ENCODE measurements at places on chromosomes 3 and 15.
A peak's percentile ranks its signal among the peaks of the same experiment; 100 is the strongest.

- no peak for DNase-seq
These were observed 123.6 kb upstream of the SMAD3 start for GRCh38 chr15:66941791-66942190.

DNA sequence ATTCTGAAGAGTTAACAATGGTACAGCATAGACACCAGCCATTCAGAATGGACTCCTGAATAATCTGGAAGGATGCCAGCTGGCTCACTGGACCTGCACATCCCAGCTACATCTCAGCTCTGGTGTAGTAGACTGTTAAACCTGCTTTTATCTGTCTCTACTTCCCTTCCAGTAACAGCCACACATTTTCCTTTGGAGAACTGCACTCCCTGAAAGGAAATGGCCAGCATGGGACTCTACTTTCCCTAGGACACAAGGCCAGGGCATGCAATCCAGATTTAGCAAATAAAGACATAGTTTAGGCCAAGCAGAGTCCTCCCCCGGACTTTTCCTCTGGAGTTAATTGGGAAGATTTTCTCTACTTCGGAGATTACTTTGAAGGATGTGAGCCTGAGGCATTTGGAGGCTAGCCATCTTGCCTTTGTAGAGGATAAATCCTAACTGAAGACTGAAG, 82.7 kb upstream of the TCF12 start:
- no peak for DNase-seq

- peak; percentile 6 for DNase-seq
These were observed at the start of gene JAGN1 for GRCh38 chr3:9890249-9891071. TSS of gene JAGN1 (plus strand) at chr3:9890610. CDS start at chr3:9890723, 113 bp downstream.

DNA sequence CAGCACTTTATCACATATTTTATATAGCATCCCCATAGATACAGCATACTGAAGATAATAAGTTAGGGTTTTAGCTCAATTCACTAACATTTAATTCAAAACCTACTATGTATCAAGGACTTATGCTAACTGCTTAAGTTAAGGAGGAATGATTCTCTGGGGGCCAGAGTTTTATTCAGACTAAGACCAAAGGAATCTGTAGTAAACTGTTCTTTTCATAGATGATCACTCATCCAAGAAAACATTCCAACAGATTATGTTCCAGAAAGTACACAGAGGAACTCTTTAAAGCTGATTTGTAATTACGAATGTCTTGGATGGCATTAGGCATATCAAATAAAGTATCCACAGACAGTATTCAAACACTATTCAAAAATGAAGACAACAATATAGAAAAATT, 226.4 kb downstream of the SCAPER start:
- DNase-seq = no peak

DNA sequence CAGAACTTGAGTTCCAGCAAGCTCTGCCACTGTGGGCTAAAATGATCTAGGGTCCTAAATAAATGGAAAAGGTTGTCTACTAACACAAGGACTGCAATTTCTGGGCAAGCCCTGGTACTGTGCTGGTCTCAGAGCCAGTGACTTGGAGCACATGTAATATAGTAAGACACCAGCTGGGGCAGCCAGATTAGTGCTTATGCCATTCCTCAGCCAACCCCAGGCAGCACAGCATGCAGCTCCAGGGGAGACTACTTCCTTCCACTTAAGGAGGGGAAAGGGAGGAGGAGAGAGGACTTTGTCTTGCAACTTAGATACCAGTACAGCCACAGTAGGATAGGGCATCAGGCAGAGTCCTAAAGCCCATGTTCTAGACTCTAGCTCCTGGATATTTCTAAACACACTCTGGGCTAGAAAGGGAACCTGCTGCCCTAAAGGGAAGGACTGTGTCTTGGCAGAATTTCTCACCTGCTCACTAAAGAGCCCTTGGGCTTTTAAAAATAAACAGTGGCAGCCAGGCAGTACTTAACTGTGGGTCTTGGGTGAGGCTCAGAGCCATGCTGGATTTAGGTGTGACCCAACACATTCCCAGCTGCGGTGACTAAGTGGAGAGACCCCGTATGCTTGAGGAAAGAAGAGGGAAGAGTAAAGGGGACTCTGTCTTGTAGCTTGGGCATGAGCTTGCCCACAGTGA, 223.7 kb upstream of the BCHE start:
- no peak for DNase-seq

- DNase-seq = no peak
These were observed 162.3 kb upstream of the C2CD4B start for GRCh38 chr15:62327406-62327805.

DNA sequence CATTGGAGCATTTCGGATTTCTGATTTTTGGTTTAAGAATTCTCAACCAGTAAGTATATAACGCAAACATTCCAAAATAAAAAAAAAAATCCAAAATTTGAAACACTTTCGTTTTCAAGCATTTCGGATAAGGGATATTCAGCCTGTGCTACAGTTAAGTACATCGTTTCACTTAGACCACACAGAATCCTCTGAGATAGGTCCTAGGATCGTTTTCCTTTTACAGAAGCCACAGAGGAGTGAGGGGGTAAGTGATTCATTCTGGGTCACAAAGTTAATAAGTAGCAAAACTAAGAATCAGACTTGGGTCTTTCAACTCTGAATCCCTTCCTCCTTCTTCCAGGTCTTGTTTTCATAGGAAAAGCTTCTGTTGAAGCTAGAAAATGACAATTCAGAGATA, 249.3 kb downstream of the BBX start:
- no peak for DNase-seq

GRCh38 chr15:96312641-96313335, 17.7 kb upstream of the NR2F2 start:
- DNase-seq = no peak

- DNase-seq = no peak
These were observed 40.1 kb upstream of the TM4SF19 start for GRCh38 chr3:196378146-196378841.

GRCh38 chr15:100873029-100873677, 6.5 kb upstream of the ALDH1A3 start:
- peak; percentile 51 for DNase-seq

DNA sequence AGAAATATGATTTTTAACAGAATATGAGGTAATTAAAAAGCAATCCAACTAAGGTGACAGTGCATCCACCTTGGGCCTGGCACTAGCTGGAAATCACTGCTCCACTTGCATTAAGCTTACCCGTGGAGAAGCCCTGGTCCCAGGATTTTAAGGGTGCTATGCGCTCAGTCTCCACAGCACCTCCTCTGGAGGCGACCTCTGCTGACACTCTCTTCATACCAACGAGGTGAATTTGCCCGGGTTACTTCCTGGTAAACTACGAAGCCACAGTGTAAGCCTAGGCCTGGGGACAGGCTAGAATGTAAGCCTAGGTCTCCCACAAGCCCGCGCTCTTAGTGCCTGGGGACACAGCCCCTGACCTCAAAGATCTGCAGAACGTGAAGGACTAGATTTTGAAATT, 793 bp downstream of the APOD start:
- no peak for DNase-seq

GRCh38 chr15:64854526-64854925, 12.8 kb downstream of the PLEKHO2 start:
- no peak for DNase-seq

GRCh38 chr3:106251160-106251892, 382.5 kb upstream of the CBLB start:
- no peak for DNase-seq

- no peak for DNase-seq
These were observed 671.2 kb downstream of the SI start for GRCh38 chr3:164407111-164407510.

GRCh38 chr3:88744896-88745295, 362.5 kb upstream of the EPHA3 start:
- DNase-seq = no peak

GRCh38 chr3:99686955-99687612, 48.7 kb downstream of the COL8A1 start:
- DNase-seq = no peak

- no peak for DNase-seq
These were observed 58.1 kb downstream of the XXYLT1 start for GRCh38 chr3:195212749-195213375.

GRCh38 chr15:88487178-88487795, 19.8 kb downstream of the MRPS11 start:
- no peak for DNase-seq

DNA sequence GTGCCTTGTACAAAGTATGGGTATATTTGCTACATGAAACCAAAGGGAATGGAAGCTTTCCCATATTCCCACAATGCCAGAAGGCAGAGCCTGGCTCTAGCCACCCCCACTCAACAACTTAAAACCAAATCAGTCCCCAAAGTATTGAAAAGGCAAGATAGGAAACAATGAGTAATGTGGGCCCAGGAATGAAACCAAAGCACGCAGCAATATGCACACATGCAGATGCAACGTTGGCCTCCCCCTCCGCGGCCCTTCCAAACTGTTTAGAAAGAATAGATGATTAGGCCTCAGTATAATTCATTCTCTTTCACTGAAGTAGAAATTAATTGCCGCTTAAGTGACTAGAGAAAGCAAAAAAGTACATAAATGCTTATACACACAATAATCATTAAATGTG, 59.1 kb downstream of the THRB start:
- no peak for DNase-seq

- no peak for DNase-seq
These were observed 31.9 kb downstream of the SH3BP5 start for GRCh38 chr3:15300323-15301078.

GRCh38 chr3:44924457-44925084, 50.2 kb downstream of the TGM4 start:
- DNase-seq = no peak

DNA sequence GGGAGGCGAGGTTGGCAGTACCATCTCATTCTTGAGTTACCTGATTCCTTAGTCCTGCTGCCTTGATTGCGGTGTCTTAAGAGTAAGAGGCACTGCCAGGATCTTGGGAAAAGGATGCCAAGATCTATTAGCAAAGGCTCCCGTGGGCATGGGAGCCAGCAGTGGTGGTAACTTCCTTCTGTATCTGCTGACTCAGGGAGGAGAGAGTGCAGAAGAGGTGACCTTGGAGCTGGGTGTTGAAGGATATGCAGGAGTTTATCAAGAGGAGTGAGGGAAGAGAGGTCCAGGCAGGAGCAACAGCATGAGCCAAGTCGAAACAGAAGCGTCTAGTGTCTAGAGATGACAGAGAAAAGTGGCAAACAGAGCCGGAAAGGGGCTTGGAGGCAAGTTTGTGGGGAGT, 4.5 kb downstream of the MESP2 start:
- DNase-seq = no peak

DNA sequence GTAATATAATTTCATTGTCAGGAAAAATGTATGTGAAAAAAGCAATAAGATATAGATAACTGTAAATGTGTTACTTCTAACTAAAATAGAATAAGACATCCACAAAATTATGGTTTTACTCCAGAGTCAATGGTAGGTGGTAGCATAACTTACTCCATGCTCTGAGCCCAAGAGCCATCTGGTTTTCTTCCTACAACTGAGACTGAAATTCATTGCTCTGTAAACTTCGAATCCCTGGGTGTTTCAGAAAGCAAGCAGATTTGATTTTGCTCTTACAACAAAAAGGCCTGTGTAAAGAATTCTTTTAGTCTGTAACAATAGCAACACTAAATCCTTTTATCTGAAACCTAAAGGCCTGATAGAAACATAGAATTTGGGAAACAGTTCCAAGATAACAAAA, 805.9 kb downstream of the AGBL1 start:
- no peak for DNase-seq

DNA sequence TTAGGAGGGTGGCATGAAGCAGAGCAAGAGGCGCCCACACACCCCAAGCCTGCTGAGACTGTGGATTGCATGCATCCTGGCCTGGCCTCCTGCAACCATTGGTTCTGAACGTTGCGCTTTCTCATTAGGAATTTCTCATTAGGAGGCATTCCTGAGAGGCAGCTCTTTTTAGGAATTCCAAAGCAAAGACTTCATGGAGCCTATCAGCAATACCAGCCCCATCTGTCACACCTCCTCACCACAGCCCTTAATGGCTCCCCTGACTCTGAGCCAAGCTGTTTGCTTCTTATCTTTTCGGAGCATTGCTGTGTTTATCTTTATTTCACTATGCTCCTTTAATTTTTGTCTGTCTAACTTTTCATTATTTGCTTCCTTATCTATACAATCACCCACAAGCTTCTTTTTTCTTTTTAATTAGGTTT, 226.9 kb downstream of the CACNA2D3 start:
- DNase-seq = no peak

DNA sequence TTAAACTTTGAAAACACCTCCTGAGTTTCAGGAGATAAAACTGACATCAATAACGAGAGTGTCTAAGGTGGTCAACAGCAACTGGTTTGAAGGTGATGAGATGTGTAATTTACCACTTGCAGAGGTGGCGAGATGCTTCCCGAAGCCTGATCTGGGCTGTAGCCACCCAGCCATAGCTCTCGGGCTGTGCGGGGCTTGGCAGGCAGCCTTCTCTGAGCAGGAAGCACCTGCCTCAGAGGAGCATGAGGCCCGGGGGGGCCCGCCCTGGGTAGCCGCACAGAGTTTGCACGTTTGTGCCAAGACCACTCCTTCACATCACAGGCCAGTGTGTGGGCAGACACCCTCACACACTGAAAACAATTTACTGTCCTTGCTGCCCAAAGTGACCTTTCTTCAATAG, 220.3 kb downstream of the CACNA2D3 start:
- no peak for DNase-seq

- no peak for DNase-seq
These were observed 321.8 kb upstream of the MME start for GRCh38 chr3:154758109-154758868.

DNA sequence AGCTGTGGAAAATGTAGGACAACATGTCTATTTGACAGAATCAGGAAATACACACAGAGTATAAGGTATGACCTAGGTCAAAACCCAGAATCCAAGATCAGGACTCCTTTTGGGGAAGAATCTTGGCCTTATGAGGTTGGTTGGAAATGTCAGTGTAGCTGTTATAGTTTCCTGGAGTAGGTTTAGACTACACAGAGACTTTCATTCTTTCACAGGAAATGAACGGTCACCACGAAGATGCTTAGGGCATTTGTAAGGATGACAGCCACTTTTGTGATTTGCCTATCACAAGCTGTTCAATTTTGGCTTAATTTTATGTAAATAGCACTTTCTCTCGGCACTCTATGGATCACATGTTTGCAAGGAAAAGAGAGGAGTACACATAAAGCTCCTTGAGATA, 18.6 kb upstream of the ZBTB20 start:
- no peak for DNase-seq

GRCh38 chr3:64489361-64490044, 198.3 kb downstream of the ADAMTS9 start:
- peak; percentile 8 for DNase-seq

- no peak for DNase-seq
These were observed 17.1 kb upstream of the XIRP1 start for GRCh38 chr3:39209329-39209970.

- no peak for DNase-seq
These were observed 95.8 kb upstream of the CTDSPL start for GRCh38 chr3:37765591-37766488.

DNA sequence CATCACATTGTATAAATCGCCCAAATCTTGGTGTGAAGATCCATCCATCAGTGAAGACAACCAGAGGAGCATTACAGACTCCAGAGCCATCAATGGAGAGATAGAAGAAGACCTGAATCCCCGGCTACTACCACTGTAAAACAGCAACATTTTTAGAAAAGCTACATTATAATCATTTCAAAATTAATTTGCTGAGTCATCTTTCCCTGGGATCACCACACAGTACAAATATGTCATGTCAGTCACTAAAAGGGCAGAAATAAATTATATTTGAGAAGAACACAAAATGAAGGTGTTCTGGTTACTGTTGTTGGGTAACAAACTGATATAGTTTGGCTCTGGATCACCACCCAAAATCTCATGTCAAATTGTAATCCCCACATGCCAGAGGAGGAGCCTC, 218.5 kb upstream of the STT3B start:
- no peak for DNase-seq

- DNase-seq = no peak
These were observed 53.4 kb downstream of the GLCE start for GRCh38 chr15:69213786-69214185.
